ENCODE measurements at places on chromosomes 2 and 18. TPM values are rescaled to one million over a fixed set of nuclear protein-coding genes. Genes with fewer than 3 reads are reported as not detected.

The GPR39 gene
- 0.04 TPM for total RNA-seq

The AMER3 gene
- not detected for total RNA-seq

The PROM2 gene
- total RNA-seq, result not detected

The RTP5 gene
- total RNA-seq, result not detected

The CDK15 gene
- total RNA-seq, result not detected

Data from K562 (cell line).